Stimulated activated CD4-positive, alpha-beta T cell treated with anti-CD3 and anti-CD28 coated beads, Interleukin-4, amount 100 ng/mL, for 1 hour (primary cell): ENCODE measurements at places on chromosomes 2 and 18.

- DNase-seq: no peak
These were observed 71.1 kb downstream of the CDH7 start for GRCh38 chr18:65821911-65822310.

DNA sequence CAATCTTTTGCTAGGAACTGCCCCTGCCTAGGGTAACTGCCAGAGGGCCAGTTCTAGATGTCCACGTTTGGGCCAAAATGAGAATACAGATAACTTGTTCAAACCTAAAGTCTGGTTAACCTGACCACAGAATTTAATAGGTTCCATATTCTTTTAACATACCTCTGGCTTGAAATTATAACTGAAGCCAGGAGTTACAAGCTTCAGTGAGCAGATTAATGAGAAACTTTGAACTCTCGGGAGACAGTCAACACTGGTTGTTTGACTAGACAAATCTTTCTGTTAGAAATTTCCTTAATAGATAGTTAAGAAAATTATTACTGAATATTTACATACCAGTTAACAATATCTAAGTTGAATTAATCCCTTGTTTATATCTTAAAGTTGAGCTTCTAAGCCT lies 110.0 kb upstream of the KLF7 start:
- no peak for DNase-seq

GRCh38 chr2:233328922-233329321 lies 21.3 kb downstream of the SAG start:
- no peak for DNase-seq

DNA sequence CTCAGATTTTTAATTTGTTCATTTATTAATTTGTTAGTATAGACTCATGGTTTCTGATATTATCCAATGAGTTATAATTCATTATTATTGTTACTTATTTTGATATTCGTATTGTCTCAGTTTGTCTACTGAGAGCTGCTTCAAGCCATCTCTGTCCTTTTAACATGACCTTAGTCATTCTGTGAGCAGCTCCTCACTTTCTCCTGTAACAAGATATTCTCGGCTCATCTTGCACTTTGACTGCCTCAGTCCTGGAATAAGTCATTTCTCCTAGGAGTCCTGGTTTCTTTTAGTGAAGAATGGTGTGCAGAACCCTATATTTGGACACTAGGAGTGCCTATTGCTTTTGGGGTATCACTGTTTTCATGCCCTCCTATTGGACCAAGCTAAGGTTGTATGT lies 13.2 kb downstream of the ASB1 start:
- DNase-seq: no peak

GRCh38 chr2:236657215-236657614 lies 87.6 kb downstream of the ACKR3 start:
- DNase-seq: no peak
